HuH-7 (cell line): ENCODE measurements at places on chromosomes 5 and 9.

- no peak for DNase-seq
These were observed 72.7 kb downstream of the MTRR start for GRCh38 chr5:7941692-7942091.

DNA sequence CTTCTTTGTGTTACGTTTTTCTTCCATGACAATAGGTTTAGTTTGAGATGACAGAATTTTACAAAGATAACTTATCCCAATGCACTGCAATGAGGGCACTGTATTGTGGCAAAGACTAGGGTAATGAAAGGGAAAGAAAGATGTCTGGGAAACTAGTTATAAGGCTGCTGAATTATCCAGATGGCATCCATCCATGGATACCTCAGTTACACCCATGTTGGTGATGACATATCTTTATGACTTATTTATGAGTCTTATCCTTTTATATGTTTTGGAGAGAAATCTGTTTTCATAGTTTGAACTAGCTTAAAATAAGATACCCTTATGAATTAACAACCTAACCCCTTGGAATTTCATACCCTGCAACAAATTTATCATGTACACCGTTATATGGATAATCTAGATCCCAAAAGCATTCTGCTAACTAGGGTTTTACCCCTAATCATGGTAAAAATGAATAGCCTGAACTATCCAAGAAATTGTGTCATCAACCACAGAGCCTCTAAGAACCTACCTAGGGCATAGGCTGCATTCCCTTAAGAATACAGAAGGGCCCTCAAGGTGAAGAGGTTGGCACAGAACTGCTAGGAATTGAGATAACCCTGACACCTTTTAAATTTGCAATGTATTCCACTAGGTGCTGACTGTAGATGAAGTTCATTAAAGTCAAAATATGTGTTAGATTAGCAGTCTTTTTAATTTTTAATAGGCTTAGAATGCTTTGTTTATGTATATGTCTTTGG, 49.5 kb upstream of the RORB start:
- no peak for DNase-seq

GRCh38 chr9:2621722-2622460, at the start of gene VLDLR:
TSS of gene VLDLR (plus strand) at chr9:2621787. CDS start at chr9:2622190, 403 bp downstream.
- peak; percentile 34 for DNase-seq

DNA sequence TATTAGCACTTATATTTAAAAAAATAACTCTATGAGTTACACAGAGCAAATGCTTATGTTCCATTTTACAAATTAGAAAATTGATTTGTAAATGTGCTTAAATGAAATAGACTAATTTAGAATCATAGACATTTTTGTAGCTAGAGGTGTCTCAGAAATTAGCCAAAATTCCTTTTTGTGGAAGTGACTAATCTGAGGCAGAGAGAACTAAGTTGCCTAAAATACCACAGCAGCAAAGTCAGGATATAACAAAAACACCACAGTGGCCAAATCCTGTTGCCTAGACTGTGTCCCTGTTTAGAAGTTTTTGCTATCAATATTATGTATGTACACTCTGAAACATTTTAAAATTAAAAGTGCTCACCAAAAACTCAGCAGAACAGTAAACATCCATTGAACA, 18.7 kb downstream of the ADAMTSL1 start:
- no peak for DNase-seq

- DNase-seq: no peak
These were observed 378.0 kb downstream of the MLLT3 start for GRCh38 chr9:20244271-20244670.

GRCh38 chr5:170389550-170389892, 354 bp upstream of the KCNMB1 start:
- DNase-seq: no peak

GRCh38 chr5:175746851-175747250, 89.0 kb downstream of the HRH2 start:
- DNase-seq: no peak

DNA sequence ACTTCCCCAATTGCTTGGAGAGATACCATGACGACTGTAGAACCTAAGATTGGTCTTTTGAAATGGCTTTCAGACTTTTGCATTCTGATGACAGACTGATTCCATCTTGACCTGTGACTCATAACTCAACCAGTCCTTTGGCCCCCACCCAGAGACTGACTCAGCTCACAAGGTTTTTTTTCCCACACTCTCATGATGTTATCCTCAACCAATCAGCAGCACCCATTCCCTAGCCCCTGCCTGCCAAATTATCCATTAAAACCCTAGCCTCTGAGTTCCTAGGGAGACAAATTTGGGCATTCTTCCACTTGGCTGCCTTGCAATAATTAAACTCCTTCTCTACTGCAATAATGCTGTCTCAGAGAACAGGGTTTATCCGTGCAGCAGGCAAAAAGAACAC, 1263.3 kb upstream of the CDH9 start:
- no peak for DNase-seq

GRCh38 chr5:143564417-143564816, 160.9 kb upstream of the NR3C1 start:
- DNase-seq: no peak

GRCh38 chr5:7827610-7828009, 23.3 kb downstream of the CFAP90 start:
- no peak for DNase-seq

- DNase-seq: no peak
These were observed 2.6 kb downstream of the OLFML2A start for GRCh38 chr9:124779368-124780059.

DNA sequence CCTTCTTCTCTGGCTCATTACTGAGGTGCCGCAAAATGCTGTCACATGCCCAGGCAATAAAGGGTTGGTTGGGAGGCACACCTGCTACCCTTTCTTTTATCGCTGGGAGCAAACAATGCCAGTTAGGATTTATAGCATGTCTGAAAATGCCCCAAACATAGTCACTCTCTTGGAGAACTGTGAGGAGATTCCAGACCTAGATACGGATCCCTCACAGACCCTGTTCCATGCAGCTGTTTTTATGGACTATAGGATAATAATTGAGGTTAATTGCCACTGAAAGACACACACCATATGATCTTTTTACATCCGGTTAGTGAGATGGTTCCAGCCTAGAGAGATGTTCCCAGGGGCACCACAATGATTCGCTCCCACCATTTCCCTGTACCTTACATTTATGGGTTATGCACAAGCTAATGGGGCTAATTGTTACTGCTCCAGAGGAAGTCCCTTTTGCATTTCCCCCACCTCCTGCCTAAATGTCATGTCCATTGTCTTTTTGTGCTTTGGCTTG, 318.1 kb downstream of the PIK3R1 start:
- no peak for DNase-seq

DNA sequence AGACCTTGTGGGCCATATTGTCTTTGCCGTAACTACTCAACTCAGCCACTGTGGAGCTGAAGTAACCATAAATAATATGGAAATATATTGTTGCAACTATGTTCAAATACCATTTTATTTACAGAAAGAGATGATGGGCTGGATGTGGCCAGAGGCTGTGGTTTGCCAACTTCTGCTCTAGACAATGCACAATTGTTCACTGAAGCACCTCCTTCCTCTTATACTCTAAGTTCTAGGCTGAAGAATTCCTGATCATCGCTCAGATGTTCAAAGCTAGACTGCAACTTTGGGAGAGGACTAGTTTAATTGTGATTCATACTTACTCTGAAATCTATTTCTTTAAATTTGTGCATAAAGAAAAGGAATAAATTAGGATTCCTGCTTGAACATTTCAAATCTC, 245.0 kb downstream of the TAF11L14 start:
- no peak for DNase-seq

DNA sequence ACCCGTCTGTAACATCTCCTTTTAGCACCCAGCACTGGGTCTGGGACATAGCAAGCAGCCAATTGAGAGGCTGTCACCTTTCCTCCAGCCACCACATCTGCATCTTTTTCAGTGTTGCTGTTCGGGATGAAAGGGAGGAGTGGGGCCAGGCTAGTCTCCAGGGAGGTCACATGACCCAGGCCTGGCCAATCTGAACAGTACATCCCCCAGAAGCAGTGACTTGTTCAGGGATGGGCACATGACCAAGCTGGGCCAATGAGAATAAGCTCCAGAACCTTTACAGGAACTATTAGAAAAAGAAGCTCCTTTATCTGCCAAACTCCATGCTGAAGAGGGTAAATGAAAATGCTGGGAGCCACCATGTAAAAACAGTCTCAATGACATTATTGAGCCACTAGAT, 359.0 kb downstream of the SLIT3 start:
- no peak for DNase-seq

GRCh38 chr9:6855860-6856259, 98.1 kb downstream of the KDM4C start:
- no peak for DNase-seq

- no peak for DNase-seq
These were observed 1.6 kb upstream of the SMIM32 start for GRCh38 chr5:136194576-136194975.

GRCh38 chr9:70403618-70404025, 10.8 kb downstream of the KLF9 start:
- no peak for DNase-seq

- DNase-seq: no peak
These were observed 431.6 kb upstream of the C9orf72 start for GRCh38 chr9:28004900-28005299.
